Mononuclear cell (primary cell): ENCODE measurements at places on chromosomes 3 and 15. TPM values are rescaled to one million over a fixed set of nuclear protein-coding genes. Genes with fewer than 3 reads are reported as not detected.

The GUCA1C gene
- total RNA-seq: not detected

The TRIM42 gene
- total RNA-seq: not detected

The DAZL gene
- 0.10 TPM for total RNA-seq

The GOLGA8N gene
- total RNA-seq: 6.1 TPM

The AHSG gene
- not detected for total RNA-seq

The SST gene
- total RNA-seq: not detected

The MINAR1 gene
- 0.42 TPM for total RNA-seq

The ARHGAP31 gene
- 4.0 TPM for total RNA-seq

The IL5RA gene
- 4.4 TPM for total RNA-seq

The RLBP1 gene
- total RNA-seq: not detected

The SLC7A14 gene
- under 0.01 TPM for total RNA-seq

The CCDC50 gene
- 31.0 TPM for total RNA-seq

The ADAMTS7 gene
- total RNA-seq: not detected

The KLHL6 gene
- total RNA-seq: 24.9 TPM

The AADACL2 gene
- not detected for total RNA-seq

The GOLGA6L9 gene
- 1.7 TPM for total RNA-seq

The DUOXA1 gene
- 0.31 TPM for total RNA-seq

The IQCF5 gene
- total RNA-seq: not detected

The CHRM5 gene
- total RNA-seq: not detected

The MRPL3 gene
- 54.7 TPM for total RNA-seq

The B3GALNT1 gene
- total RNA-seq: 0.42 TPM

The CHDH gene
- total RNA-seq: under 0.01 TPM

The CASR gene
- 1.2 TPM for total RNA-seq

The ZMYND10 gene
- 0.10 TPM for total RNA-seq

The CYP8B1 gene
- under 0.01 TPM for total RNA-seq

The KAT2B gene
- total RNA-seq: 31.1 TPM

The CELSR3 gene
- 2.6 TPM for total RNA-seq

The NCKIPSD gene
- total RNA-seq: 6.3 TPM

The C3orf22 gene
- total RNA-seq: not detected

The ARGFX gene
- not detected for total RNA-seq

The ITIH4 gene
- total RNA-seq: 10.9 TPM

The PDZRN3 gene
- total RNA-seq: 0.10 TPM

The CADM2 gene
- 0.31 TPM for total RNA-seq

The TMCO5A gene
- 0.10 TPM for total RNA-seq

The RBP2 gene
- total RNA-seq: not detected

The ANKUB1 gene
- not detected for total RNA-seq

The UBE2E2 gene
- total RNA-seq: 53.9 TPM

The CCR9 gene
- 0.94 TPM for total RNA-seq

The DNASE1L3 gene
- total RNA-seq: 1.6 TPM

The CD96 gene
- total RNA-seq: 117 TPM

The IL16 gene
- total RNA-seq: 89.8 TPM

The TGM5 gene
- total RNA-seq: not detected

The CSPG4 gene
- under 0.01 TPM for total RNA-seq

The SPATA12 gene
- not detected for total RNA-seq

The CCDC54 gene
- not detected for total RNA-seq

The FOXB1 gene
- total RNA-seq: 0.10 TPM

The GRIP2 gene
- total RNA-seq: not detected

The EEFSEC gene
- 8.0 TPM for total RNA-seq

The C2CD4A gene
- total RNA-seq: 0.21 TPM

The IRAK2 gene
- total RNA-seq: 14.6 TPM

The C3orf20 gene
- total RNA-seq: 0.21 TPM

The MB21D2 gene
- 8.7 TPM for total RNA-seq

The UROC1 gene
- not detected for total RNA-seq

The STAC gene
- under 0.01 TPM for total RNA-seq

The ALG1L2 gene
- total RNA-seq: not detected

The FBLN2 gene
- 0.73 TPM for total RNA-seq

The GOLGA6D gene
- total RNA-seq: not detected

The WDR49 gene
- total RNA-seq: 4.8 TPM

The ZDHHC19 gene
- total RNA-seq: not detected

The LRRC28 gene
- 13.3 TPM for total RNA-seq
